ENCODE measurements at places on chromosomes 3 and 15.

DNA sequence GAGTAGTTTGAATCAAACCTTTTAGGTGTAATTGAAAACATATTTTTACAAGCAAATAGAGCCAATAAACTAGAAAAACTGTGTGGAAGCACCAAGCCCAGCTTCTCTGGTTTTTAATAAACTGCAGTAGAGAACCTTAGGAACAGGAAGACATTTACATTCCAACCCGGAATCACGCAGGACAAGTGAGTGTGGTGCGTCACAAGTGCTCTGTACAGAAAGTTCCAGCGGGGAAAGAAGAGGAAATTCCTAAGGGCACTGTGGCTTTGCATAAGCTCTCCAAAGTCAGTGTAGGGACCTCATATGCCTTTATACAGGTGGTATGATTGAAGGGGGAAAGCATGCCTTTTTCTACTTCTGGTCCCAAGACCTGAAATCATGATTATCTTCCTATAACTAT is 21.6 kb downstream of the COL8A1 start:
- DNase-seq, result no peak

GRCh38 chr15:79401301-79401700 is 30.8 kb upstream of the MINAR1 start:
- DNase-seq, result no peak

DNA sequence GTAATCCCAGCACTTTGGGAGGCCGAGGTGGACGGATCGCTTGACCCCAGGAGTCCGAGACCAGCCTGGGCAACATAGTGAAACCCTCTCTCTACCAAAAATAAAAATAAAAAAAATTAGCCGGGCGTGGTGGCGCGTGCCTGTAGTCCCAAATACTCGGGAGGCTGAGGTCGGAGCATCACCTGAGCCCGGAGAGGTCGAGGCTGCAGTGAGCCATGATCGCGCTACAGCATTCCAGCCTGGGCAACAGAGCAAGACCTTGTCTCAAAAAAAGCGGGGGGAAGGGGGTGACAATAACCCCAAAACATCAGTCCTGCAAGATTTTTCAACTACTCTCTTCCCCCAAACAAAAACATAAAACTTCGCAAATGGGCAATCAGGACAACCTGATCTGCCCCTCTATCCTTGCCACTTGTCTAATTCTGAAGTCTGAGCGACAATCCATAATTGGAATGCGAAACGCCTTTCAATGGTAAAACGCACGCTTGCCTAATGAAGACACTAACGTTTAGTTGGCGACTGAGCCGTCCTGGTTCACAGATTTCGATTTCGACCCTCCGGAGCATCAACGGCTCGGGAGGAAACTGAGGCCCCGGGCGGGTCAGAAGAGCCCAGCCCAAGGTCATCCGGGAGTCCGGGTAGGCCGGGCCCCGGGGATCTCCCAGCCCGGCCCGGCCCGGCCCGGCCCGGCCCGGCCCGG is 868 bp downstream of the BTBD1 start:
- no peak for DNase-seq

GRCh38 chr3:134449951-134450350 is 35.8 kb downstream of the ANAPC13 start:
- DNase-seq, result no peak

GRCh38 chr3:29318251-29318650 is 37.4 kb downstream of the RBMS3 start:
- DNase-seq, result no peak

DNA sequence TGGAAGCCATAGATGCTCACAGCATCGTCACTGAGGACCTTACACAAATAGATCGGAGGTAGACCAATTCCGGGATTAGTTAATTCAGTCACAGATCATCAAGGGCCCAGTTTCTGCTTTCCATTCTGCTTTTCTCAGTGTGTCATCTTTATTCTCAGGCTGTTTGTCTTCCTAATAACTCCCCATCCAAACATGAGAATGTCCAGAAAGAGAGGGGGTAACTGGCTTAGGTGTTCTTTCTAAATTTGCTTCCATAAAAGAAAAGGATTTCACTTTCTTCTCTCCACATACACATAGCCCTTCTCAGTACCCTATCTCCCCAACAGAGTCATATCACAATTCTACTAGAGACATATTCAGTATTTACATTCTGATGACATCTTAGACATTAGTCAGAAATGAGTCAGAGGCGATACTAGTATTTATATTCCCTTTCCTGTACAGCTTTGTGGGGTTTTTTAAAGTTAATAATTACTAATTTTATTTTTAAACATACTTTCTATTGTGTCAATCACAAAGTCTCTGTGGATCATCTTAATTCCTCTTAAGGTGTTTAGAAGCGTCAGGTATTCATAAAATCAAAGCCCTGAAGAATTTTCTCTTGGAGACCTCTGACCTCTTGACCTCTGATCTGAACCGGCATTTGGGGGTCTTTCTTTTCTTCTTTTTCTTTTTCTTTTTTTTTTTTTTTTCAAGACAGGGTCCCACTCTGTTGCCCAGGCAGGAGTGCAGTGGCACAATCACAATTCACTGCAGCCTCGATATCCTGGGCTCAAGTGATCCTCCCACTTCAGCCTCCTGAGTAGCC is 24.3 kb upstream of the IL12A start:
- DNase-seq, result no peak

DNA sequence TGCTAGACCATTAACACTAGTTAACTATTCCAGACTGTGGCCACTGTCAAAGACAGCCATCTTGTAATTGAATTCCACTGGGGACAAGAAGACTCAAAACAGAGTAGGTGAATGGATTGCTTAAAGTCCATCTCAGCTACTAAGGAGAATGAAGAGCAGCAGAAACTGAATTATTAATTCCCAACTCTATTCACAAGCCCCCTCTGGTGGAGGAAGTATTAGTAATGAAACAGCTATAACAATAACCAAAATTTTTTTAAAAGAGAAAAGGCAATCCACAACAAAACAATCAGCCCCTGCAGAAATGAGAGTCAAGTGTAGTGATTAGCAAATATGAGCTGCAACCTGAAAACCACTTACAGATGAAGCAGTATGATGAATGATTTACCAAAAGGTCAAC is 302.8 kb downstream of the FHIT start:
- no peak for DNase-seq

DNA sequence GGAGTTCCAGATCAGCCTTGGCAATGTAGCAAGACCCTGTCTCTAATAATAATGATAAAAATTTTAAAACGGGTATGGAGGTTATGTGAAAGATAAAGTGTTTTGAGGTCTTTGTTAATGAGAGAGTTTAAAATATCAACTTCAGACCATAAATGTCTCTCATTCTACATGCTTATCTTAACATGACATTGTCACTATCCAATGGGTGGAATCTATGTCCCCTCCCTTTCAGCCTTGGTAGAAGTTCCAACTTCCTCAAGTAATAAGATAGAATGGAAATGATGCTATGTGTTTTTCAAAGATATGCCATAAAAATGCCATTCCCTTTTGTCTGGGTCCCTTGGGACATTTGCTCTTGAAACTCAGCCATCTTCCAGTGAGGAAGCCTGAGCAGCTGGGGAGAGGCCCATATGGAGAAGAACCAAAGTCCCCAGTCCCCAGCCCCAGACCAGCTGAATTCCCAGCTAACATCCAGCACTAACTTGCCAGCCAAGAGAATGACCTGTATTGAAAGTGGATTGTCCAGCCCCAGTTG is 17.0 kb downstream of the RPSA start:
- DNase-seq, result no peak

- DNase-seq, result no peak
Measured at GRCh38 chr15:63677778-63678177, 80.6 kb downstream of the FBXL22 start.

DNA sequence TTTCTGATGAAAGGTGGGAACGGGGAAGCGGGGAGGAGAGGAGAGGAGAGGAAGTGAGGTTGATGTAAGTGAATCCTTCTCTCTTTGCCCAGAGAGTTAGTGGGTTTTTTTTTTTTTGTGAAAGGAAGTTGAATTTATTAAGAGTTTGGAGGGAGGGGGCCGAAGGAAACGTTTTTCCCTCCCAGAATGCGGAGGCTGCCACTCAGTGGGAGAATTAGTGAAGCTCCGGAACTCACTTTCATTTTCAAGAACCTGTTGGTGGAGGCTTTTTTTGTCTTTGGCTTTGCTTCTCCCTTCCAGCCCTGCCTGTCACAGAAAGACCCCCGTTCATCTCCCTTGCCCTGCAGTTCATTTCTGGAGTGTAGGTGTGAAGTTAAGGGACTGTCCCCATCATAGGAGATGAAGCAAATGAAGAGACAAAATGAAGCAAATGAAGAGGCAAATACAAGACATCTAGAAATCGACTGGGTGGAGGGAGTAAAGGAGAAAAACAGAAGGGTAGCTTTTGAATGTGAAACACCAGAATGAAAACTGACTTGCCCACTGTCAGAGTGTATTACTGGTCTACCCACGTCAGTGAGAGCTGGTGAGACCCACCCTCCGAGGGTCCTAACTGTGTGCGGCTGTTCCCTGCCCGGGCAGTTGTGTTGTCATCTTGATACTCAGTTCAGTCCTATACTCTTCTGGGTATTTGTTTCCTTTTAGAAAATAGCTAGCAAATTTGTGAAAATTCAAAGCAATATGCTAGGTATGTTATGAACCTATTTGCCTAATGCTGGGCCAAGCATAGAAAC is 91.5 kb downstream of the ITPR1 start:
- no peak for DNase-seq

- no peak for DNase-seq
Measured at GRCh38 chr15:94749811-94750617, 518.7 kb downstream of the MCTP2 start.

GRCh38 chr15:34795267-34796081 is at the start of gene ACTC1:
Gene ACTC1, minus strand, starts transcription at chr15:34795549. Its CDS starts 741 bp downstream, at chr15:34794808.
- no peak for DNase-seq

DNA sequence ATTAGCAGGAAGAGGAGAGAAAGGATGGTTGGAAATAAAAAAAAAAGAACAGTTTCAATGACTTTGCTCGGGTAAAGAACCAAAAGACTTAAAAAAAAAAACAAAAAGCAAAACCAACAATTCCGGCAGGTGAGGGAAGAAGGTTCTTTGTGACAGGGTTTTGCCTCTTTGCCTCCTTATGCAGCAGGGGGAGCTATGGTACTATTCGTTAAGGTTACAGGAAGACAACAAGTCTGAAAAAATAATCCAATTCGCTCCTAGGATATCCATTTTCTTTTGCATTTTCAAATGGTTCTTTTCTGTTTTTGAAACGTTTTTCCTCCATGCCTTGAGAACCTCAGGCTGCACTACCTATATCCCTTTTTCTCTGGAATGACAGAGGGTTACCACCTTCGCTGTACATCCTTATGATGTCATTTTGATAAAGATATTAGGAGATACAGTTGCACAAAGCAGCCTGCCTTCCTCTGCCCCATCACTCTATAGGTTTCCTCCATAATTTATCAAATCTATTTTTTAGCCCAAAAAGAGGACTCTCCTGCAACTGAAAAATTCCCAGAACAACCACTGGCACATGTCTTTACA is 55.0 kb downstream of the CFAP20DC start:
- no peak for DNase-seq

DNA sequence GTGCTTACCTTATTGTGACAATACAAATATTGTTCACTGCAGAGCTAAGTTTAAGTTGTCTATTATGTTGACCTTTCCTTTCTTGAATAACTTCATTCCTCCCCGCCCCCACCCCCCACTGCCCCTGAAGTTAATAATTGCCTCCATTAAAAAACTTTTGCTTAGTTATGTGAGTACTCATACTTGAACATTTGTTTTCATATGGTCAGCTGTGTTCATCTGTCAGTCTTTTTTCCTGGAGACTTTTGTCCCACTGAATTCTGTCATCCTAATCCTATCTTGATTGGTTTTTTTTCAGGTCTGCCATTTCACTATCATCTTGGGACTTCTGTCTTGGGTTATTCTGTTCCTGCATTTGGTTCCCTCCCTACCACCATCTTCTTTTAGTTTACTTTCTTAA is 8.5 kb downstream of the SLC25A36 start:
- DNase-seq, result no peak

GRCh38 chr3:48428572-48429316 is 1.1 kb downstream of the PLXNB1 start:
- DNase-seq, result no peak

- no peak for DNase-seq
Measured at GRCh38 chr15:71238926-71239325, 123.7 kb downstream of the THSD4 start.
